ENCODE measurements at places on chromosomes 4 and X.

DNA sequence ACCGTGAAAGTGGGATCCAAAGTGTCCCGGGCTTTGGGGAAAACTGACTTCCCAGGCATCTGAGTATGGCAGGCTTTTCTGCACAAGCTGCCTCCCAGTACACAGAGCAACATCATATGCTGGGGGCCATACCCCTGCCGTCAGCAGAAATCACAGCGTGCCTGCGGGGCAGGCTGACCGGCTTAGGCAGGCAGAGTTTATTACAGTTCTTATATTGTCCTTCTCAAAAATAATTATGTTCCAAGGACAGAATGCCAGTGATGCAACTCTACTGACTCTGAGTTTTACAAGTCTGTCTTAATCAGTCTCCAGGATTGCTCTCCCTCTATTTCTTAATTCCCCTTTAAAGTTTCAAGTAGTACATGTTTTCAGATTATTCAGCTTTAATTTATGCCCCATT lies 37.0 kb downstream of the IL21 start:
- DNase-seq = no peak

GRCh38 chrX:13158911-13159310 lies 114.5 kb upstream of the FAM9C start:
- DNase-seq = no peak

DNA sequence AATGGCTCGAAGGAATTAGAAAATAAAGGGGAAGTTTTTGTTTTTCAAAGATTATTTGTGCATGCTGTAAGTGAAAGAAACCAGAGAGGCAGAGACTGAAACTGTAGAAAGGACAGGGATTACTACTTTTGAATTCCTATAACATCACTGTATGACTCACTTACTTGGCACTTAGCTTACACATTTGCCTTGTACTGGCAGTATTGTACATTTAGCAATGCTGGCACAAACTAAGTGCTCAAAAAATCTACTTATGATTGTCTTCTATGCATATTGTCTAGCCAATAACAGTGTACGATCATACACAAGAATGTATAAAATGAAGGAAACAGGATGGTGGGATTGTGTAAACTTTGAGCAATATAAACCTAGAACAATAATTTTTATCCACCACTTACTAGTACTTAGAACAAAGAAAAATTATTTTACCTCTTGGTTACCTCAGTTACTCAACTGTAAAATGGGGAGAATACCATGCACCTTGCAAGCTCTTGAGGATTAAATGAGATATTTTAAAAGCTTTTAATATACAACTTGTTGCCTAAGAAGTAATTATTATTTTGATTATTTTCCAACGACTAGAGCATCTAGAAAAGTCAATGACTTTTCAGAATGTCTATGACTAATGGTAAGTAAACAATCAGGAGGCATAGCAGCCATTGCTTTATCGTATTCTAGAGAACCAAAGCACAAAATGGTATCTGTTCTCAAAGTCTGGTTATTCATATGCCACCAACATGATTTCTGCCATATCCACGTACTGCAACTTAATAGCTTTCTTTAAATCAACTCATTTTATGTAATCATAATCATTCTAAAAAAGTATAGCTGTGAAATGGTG lies 4.7 kb downstream of the FAM120C start:
- DNase-seq = no peak

DNA sequence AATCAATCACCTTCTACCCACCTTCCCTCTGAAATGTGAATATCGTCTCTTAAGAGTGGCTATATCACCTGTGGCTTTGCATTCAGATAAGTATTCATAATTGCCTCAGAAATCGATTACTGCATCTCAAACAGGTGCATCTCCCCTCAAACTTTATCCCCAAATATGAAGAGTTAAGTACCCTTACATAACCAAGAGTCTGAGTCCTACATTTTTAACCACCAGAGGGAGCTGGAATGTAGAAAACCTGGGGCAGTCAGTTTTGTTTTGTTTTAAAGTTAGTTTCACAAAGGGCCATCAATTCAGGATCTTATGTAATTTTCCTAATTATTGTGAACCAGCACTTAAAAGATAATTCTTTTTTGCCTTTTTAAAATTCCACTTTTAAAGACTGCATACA lies 5.7 kb downstream of the TCEANC start:
- DNase-seq = peak; percentile 0

- DNase-seq = no peak
These were observed 8.1 kb downstream of the ACSL1 start for GRCh38 chr4:184817494-184818215.

- no peak for DNase-seq
These were observed 297.4 kb upstream of the DKK2 start for GRCh38 chr4:107333518-107333917.

- peak; percentile 78 for DNase-seq
These were observed 246.3 kb downstream of the BANK1 start for GRCh38 chr4:102036619-102037376.

DNA sequence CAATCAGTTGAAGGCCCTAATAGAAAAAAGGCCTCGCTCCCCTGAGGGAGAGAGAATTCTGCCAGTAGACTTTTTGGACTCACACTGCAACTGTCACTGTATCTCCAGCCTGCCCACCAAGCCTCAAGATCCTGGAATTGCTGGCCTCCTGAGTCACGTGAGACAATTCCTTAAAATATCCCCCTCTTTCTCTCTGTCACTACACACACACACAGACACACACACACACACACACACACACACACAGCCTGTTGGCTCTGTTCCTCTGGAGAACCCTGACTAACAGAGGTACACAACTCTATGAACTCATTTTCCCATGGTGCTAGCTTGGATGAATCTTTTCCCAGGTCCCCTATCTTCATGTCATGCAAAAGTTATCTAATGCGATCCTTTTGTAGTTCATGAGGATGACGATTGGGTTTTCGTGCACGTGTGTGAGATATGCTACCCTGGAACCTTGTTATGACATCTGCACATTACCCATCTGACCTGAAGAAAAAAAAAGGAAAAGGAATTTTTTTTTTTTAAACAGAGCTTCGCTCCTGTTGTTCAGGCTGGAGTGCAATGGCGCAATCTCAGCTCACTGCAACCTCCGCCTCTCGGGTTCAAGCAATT lies 13.7 kb downstream of the CLRN2 start:
- no peak for DNase-seq

- DNase-seq = peak; percentile 31
These were observed 74.7 kb downstream of the PAQR3 start for GRCh38 chr4:78864405-78865024.
